Stomach (tissue), 19 donors: ENCODE measurements at places on chromosomes 13 and 19.

- H3K36me3 ChIP-seq = no peaks in the 10 kb centered on the region
- peaks cover 39% of the 10 kb centered on the region for H3K27me3 ChIP-seq
- no peak overlapping the region for H3K4me3 ChIP-seq
- DNase-seq = no peak
- H3K27ac ChIP-seq = no peak overlapping the region
Observed at GRCh38 chr19:10521461-10522171, 4.4 kb upstream of the S1PR5 start.

DNA sequence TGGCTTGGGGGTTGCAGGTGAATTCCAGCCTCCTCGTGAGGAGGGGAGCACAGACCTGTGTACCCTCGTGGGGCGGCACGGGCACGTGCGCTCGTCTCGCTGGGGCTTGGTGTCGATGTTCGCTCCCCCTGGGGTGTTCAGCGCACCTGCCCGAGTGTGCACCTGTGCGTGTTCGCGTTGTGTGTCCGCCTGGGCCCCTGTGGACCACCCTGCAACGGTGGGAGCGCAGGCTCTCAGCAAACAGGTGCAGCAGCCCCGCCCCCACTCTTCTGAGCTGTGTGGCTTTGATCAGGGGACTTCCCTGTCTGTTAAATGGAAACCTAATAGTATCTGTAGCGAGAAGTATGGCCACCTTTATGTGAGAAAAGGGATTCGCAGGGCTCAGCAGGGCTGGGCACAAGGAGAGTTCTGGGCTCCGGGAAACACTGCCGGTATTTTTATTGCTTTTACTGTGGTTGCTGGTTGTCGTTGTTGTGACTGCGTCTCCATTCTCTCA lies 549 bp downstream of the SMIM17 start:
- DNase-seq = no peak
- H3K36me3 ChIP-seq = no peaks in the 10 kb centered on the region
- H3K27me3 ChIP-seq = no peaks in the 10 kb centered on the region
- no peak overlapping the region for H3K27ac ChIP-seq
- no peak overlapping the region for H3K4me3 ChIP-seq

- H3K4me1 ChIP-seq = peaks cover 11% of the 10 kb centered on the region
- no peak for DNase-seq
- H3K27ac ChIP-seq = no peak within 1 kb of the TSS
- H3K36me3 ChIP-seq = no peaks in the 10 kb centered on the region
- H3K4me3 ChIP-seq = peak within 1 kb of the TSS; percentile 19
- peaks cover 63% of the 10 kb centered on the region for H3K27me3 ChIP-seq
Observed at GRCh38 chr19:2308114-2308556, at the start of gene LINGO3. TSS of gene LINGO3 (minus strand) at chr19:2308154. CDS start at chr19:2291776, 16,378 bp downstream.

- no peaks in the 10 kb centered on the region for H3K27me3 ChIP-seq
- no peak for DNase-seq
- H3K27ac ChIP-seq = peak overlapping the region; percentile 97
- H3K4me1 ChIP-seq = peaks cover 54% of the 10 kb centered on the region
- H3K36me3 ChIP-seq = no peaks in the 10 kb centered on the region
Observed at GRCh38 chr19:8446061-8446709, 1.4 kb downstream of the HNRNPM start.

DNA sequence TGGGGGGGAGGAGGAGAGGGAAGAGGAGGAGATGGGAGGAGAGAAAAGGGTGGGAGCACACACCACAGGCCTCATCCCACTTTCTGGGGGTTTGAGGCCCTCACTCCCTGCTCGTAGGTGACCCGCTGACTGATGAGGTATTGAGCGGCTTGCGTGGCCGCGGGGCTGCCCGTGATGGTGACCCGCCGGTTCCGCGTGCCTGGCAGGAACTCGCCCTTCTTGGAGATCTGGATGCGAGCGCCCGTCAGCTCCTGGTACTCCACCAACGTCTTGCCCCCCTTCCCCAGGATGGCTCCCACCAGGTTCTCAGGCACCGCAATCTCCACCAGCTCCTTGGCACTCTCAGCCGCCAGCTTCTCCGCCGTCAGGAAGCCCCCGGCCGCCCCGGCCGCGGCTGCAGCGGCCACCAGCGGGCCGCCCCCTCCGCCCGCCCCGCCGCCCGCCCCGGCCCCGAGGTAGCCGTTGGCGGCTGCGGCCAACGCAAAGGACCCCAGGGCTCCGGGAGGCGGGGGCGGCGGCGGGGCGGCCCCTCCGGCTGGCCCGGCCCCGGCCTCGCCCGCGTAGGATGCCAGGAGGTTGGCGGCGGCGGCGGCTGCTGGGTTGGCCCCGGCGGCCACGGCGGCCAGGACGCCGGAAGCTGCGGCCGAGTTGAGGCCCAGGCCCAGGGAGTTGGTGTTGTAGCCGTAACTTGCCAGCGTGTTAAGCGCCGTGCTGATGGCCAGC lies 25.4 kb upstream of the NANOS2 start:
- H3K27me3 ChIP-seq = peaks cover 10% of the 10 kb centered on the region
- H3K4me3 ChIP-seq = peak overlapping the region; percentile 11
- no peak for DNase-seq
- H3K4me1 ChIP-seq = no peaks in the 10 kb centered on the region

DNA sequence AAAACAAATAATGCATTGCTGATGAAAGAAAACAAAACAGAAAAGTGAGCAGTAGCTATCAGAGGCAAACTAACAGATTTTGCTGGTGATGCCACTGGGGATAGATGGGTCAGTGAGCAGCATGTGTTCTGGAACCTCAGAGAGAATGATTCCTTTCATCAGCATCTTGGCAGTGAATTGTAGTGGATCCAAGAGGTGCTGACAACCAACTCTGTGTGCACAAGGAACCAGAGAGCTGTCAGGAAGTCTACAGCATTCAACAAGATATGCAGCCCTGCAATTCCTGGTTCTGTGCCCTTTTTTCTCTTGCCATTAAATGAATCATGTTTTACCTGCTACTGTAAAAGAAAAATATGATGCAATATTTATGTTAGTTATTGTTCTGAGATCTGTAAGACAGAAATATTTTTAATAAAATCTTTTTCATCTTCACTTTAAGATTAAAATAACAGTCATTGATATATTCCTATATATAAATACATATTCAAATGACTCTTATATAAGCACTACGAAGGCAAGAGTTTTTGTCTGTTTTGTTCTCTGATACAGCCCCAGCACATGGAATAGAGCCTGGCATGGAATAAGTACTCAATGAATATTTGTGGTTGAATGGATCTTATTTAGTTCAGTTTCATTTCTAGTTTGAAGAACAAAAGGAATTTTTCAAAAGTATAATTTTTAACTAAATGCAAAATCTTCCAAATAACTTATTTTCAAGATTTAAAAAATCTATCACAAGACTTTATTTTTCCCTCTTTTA lies 80.8 kb downstream of the FREM2 start:
- H3K36me3 ChIP-seq = no peaks in the 10 kb centered on the region
- no peak overlapping the region for H3K27ac ChIP-seq
- H3K4me3 ChIP-seq = no peak overlapping the region
- H3K4me1 ChIP-seq = peaks cover 6% of the 10 kb centered on the region
